ENCODE measurements at places on chromosomes 3 and 15. TPM values are rescaled to one million over a fixed set of nuclear protein-coding genes. Genes with fewer than 3 reads are reported as not detected.

Gene CAND2
- 14.4 TPM for total RNA-seq

Gene UBE2Q2
- 98.6 TPM for total RNA-seq

Gene OXNAD1
- total RNA-seq = 11.6 TPM

Gene TMC3
- 0.82 TPM for total RNA-seq

Gene ZKSCAN7
- 7.1 TPM for total RNA-seq

Gene CDCP1
- total RNA-seq = 1.2 TPM

Gene THPO
- not detected for total RNA-seq

Gene FBLN2
- 134 TPM for total RNA-seq

Gene MRAS
- total RNA-seq = 29.3 TPM

Gene GOLGA6L7
- not detected for total RNA-seq

Gene HYAL1
- total RNA-seq = 3.5 TPM

Gene SLC12A1
- total RNA-seq = not detected

DNA sequence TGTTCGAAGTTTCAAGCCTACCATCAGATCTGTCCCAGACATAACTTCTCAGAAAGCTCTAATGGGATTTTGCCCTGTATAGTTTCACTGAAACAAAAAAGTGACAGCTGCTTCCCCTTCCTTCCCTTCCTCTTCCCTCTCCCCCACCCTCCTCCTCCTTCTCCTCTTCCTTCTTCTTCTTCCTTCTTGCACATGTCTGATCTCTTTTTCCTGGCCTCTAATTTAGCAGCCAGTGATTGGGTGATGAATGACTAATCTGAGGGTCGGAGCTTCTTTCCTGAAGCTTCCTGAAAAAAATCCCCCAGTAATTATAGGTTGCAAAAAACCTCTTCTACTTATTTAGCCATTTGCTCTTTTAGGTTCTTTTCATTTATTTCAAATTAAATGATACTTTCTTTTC, 168.7 kb downstream of the POTEB3 start:
- no peak for DNase-seq
- H3K27ac ChIP-seq = no peak overlapping the region
- H3K36me3 ChIP-seq = no peaks in the 10 kb centered on the region
- H3K27me3 ChIP-seq = no peaks in the 10 kb centered on the region
- no peak overlapping the region for H3K4me3 ChIP-seq

- no peaks in the 10 kb centered on the region for H3K4me1 ChIP-seq
- no peaks in the 10 kb centered on the region for H3K36me3 ChIP-seq
- DNase-seq = no peak
Measured at GRCh38 chr3:2968475-2968874, 141.7 kb downstream of the IL5RA start.

GRCh38 chr15:69766156-69766555, 313.5 kb downstream of the RPLP1 start:
- H3K27ac ChIP-seq = no peak overlapping the region
- no peaks in the 10 kb centered on the region for H3K36me3 ChIP-seq

DNA sequence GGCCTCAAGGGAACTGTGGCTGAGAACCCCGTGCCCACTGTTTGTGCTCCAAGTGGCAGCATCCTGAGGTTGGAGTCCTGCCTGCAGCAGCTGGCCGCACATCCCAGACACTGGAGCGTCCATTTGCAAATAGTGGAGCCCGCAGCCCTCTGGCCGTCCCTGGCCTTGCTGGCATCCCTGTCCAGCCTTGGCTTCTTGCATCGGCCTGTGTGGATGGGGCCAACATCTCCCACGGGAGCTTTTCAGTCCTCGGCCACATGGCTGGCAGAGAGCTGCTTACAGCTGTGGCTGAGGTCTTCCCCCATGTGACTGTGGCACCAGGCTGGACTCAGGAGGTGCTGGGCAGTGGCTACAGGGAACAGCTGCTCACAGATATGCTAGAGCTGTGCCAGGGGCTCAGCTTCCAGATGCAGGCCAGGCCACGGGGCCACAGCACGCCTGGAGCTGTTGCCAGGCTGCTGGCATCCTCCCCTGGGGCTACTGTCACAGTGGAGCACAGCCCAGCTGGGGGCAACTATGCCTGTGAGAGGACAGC, 71.2 kb downstream of the FAM43A start:
- no peaks in the 10 kb centered on the region for H3K36me3 ChIP-seq
- H3K27me3 ChIP-seq = no peaks in the 10 kb centered on the region
- H3K27ac ChIP-seq = peak overlapping the region; percentile 63
- DNase-seq = peak; percentile 81
- H3K4me1 ChIP-seq = peaks cover 27% of the 10 kb centered on the region
- no peak overlapping the region for H3K4me3 ChIP-seq

- H3K4me3 ChIP-seq = no peak overlapping the region
- H3K27ac ChIP-seq = peak overlapping the region; percentile 53
- peaks cover 41% of the 10 kb centered on the region for H3K4me1 ChIP-seq
- H3K36me3 ChIP-seq = no peaks in the 10 kb centered on the region
- DNase-seq = no peak
Measured at GRCh38 chr3:94310341-94311135, 247.7 kb downstream of the NSUN3 start.

DNA sequence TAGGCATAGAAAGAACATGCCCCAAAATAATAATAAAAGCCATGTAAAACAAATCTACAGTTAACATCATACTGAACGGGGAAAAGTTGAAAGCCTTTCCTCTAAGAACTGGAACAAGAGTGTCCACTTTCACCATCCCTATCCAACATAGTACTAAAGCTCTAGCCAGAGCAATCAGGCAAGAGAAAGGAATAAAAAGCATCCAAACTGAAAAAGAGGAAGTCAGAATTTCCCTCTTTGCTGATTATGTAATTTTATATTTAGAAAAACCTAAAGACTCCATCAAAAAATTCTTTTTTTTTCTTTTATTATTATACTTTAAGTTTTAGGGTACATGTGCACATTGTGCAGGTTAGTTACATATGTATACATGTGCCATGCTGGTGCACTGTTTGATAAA, 661.6 kb upstream of the CBLB start:
- H3K27ac ChIP-seq = no peak overlapping the region
- no peaks in the 10 kb centered on the region for H3K4me1 ChIP-seq
- no peak overlapping the region for H3K4me3 ChIP-seq
- H3K36me3 ChIP-seq = no peaks in the 10 kb centered on the region
- H3K27me3 ChIP-seq = no peaks in the 10 kb centered on the region

DNA sequence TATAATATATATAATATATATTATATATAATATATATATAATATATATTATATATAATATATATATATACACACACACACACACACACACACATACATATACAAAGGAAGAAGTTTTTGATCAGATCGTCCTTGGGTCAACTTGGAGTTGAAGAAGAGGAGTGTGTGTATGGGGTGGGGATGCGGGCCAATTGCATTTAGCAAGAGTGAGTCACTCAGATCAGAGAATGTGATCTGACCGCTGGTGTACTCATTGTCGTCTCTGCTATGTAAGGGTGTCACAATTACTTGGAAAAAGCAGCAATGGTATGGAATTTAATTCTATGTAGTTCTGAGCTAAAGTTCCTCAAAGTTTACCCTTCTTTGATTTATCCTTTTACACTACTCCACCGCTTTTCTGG, 4.6 kb upstream of the VGLL3 start:
- no peaks in the 10 kb centered on the region for H3K27me3 ChIP-seq
- no peaks in the 10 kb centered on the region for H3K4me1 ChIP-seq
- H3K36me3 ChIP-seq = no peaks in the 10 kb centered on the region
- no peak overlapping the region for H3K4me3 ChIP-seq

DNA sequence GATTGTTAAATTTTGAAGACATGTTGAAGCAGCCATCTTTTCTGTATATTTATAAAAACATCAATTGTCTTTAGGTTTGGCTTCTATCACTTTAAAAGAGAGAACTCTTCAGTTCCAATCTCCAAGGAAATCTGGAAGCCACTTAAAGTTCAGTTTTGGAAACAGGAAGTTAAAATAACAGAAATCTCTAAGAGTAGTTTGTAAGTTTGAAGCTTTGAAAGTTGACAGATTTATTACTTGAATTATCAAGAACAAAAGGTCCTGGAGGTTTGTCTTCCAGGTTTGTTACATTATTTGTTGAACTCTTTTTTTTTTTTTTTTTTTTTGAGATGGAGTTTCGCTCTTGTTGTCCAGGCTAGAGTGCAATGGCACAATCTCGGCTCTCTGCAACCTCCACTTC, 30.0 kb downstream of the RNF111 start:
- H3K4me1 ChIP-seq = no peaks in the 10 kb centered on the region
- no peaks in the 10 kb centered on the region for H3K36me3 ChIP-seq
- no peaks in the 10 kb centered on the region for H3K27me3 ChIP-seq
- H3K27ac ChIP-seq = no peak overlapping the region

DNA sequence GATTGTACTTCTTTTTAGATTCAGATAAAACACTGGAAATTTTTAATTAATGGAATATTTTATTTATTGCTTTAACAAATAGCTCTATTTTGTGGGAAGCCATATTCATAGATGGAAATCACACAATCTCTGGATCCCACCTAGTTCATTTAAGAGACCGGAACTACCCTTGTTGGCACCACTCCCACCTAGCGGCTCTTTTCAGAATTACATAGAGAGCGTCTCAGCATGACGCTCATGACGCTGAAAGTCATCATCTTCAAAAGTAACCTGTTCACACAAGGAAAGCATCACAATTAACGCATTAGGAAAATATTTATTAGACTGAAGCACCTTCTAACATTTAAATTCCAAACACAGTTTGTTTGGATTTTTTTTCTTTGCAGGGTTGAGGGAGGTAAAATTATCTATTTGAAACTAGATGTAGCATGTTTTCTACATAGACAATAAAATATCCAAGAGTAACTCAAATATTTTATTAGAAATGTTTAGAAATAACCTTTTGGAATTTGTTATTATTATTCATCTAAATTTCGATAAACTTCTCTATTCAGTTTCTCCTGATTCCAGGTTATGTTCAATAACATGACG, 214.9 kb upstream of the ARRDC4 start:
- DNase-seq = no peak
- no peaks in the 10 kb centered on the region for H3K27me3 ChIP-seq
- no peak overlapping the region for H3K4me3 ChIP-seq
- no peak overlapping the region for H3K27ac ChIP-seq
- H3K36me3 ChIP-seq = no peaks in the 10 kb centered on the region

DNA sequence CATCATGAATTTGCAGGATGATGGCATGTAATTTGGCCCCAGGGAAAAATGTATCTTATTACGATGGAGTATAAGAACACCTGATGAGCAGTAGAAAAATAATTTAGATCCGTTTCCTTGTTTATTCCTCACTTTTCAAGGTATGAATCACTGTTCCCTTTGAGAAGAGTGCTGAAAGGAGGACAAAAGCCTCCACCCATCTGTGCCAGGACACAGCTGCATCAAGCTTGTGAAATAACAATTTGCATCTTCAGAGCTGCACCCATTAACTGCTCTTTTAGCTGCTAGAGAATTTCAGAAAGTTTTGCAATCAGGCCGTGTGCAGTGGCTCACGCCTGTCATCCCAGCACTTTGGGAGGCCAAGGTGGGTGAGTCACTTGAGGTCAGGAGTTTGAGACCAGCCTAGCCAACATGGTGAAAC, 9.6 kb downstream of the CLDND1 start:
- no peaks in the 10 kb centered on the region for H3K4me1 ChIP-seq
- peaks cover 59% of the 10 kb centered on the region for H3K36me3 ChIP-seq
- DNase-seq = no peak
- H3K27ac ChIP-seq = no peak overlapping the region
- H3K27me3 ChIP-seq = no peaks in the 10 kb centered on the region

DNA sequence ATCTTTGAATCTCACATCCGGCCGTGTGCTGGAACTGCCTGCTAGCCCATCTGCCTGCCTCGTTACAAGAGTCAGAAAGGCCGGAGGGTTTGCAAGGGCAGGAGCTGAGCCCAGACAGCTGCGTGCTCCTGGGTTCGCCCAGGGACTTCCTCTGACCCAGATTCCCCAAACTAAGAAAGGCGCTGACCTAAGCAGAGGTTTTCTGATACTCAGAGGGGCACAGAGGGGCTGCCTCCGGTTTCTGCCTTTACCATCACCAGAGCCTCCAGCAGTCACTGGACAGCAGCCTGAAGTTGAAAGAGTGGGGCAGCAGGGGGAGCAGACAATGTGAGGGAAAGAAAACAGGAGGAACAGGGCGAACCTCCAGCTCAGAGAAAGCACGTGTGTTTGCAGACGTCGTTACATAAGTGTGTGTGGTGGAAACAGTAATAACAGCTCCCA, 33.4 kb upstream of the RAD18 start:
- peak overlapping the region; percentile 32 for H3K27ac ChIP-seq
- peak; percentile 85 for DNase-seq
- H3K4me1 ChIP-seq = no peaks in the 10 kb centered on the region
- H3K36me3 ChIP-seq = no peaks in the 10 kb centered on the region
- H3K27me3 ChIP-seq = no peaks in the 10 kb centered on the region

- H3K4me1 ChIP-seq = peaks cover 55% of the 10 kb centered on the region
- peaks cover 18% of the 10 kb centered on the region for H3K36me3 ChIP-seq
- H3K27ac ChIP-seq = peak overlapping the region; percentile 50
- no peak for DNase-seq
- H3K27me3 ChIP-seq = no peaks in the 10 kb centered on the region
- no peak overlapping the region for H3K4me3 ChIP-seq
Measured at GRCh38 chr3:123610331-123610730, 25.5 kb upstream of the HACD2 start.

- no peak overlapping the region for H3K27ac ChIP-seq
- H3K27me3 ChIP-seq = no peaks in the 10 kb centered on the region
- no peak overlapping the region for H3K4me3 ChIP-seq
- no peak for DNase-seq
Measured at GRCh38 chr15:28990390-28990789, 104.6 kb downstream of the APBA2 start.

DNA sequence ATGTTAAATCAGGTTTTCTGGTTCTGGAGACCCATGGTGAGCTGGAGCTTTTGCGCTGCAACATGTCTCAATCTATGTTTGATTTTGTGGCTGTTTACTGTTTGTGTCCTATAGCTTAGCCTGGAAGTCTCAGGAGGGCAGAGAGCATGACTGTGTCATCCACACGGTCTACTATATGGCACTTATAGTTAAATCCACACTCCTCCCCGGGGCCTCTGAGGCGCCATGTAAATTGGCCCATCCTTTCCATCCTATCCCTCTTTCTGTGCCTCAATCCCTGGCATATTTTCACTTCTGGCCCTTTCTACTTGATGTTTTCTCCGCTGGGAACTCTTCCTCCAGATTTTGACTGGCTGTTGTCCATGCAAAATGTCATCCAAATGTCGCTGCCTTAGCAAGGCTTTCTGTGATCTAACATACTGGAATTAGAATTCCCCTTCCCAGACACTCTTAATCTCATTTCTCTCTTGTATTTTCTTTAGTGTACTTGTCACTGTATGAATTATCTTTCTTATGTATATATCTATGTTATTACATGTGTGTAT, 560.8 kb upstream of the RGMA start:
- no peaks in the 10 kb centered on the region for H3K36me3 ChIP-seq
- no peaks in the 10 kb centered on the region for H3K27me3 ChIP-seq
- DNase-seq = no peak
- H3K27ac ChIP-seq = no peak overlapping the region

GRCh38 chr15:75357976-75358673, 10.3 kb downstream of the MAN2C1 start:
- DNase-seq = no peak
- no peaks in the 10 kb centered on the region for H3K4me1 ChIP-seq
- no peaks in the 10 kb centered on the region for H3K27me3 ChIP-seq
- H3K36me3 ChIP-seq = peaks cover 48% of the 10 kb centered on the region

GRCh38 chr3:99418209-99418635, 220.2 kb upstream of the COL8A1 start:
- DNase-seq = no peak
- no peak overlapping the region for H3K4me3 ChIP-seq
- H3K4me1 ChIP-seq = no peaks in the 10 kb centered on the region
- H3K27ac ChIP-seq = no peak overlapping the region
- H3K27me3 ChIP-seq = no peaks in the 10 kb centered on the region
- no peaks in the 10 kb centered on the region for H3K36me3 ChIP-seq

Data from sigmoid colon (tissue), 7 donors.